ENCODE measurements at places on chromosomes 7 and 10.

DNA sequence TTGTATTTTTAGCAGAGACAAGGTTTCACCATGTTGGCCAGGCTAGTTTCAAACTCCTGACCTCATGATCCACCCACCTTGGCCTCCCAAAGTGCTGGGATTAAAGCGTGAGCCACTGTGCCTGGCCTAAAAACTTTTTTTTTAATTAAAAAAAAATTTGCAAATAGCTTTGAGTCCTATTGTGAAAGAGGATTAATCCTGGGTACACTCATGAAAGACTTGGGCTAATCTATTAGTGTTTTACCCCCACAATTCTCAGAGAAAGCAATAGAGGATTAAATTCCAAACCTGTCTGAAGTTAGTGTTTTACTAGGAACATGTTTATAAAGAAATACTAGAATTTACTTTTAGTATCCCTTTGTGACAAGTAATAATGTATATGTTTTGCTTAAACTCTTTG lies 76.9 kb upstream of the ITGB1 start:
- no peak for DNase-seq

- peak; percentile 79 for DNase-seq
Observed at GRCh38 chr7:87599336-87599735, 1.3 kb downstream of the ABCB1 start.

GRCh38 chr10:30902621-30903396 lies 128.9 kb downstream of the ZNF438 start:
- no peak for DNase-seq

DNA sequence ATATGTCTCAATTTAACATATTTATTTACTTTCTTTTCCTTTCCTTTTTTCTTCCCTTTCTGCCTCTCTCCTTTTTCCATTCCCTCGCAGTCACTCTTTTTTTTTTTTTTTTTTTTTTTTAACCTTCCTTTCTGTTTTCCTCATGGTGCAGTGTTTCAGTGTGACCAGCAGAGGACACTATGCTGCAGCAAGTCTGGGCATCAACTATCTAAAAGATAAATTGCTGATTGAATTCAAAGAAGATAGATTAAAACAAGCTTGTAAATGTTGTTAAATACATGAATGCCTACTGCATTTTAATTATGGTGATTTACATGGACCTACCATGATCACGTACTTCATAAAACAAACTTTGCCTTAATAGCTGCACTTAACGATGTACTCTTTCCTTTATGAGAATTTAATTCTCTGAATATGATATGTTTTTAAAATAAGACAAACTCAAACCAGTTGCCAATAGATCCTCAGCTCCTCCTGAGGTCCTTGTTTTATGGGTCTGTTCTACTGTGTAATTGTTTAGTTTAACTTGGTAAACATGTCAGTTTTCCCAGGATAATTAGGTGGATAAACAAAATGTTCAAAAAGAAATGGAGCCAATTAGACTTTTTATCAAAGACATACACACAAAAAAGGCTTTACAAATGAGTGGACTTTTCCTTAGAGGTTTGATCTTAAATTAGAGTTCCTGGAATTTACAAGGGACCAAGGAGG lies 101.0 kb upstream of the AGR3 start:
- DNase-seq, result no peak

DNA sequence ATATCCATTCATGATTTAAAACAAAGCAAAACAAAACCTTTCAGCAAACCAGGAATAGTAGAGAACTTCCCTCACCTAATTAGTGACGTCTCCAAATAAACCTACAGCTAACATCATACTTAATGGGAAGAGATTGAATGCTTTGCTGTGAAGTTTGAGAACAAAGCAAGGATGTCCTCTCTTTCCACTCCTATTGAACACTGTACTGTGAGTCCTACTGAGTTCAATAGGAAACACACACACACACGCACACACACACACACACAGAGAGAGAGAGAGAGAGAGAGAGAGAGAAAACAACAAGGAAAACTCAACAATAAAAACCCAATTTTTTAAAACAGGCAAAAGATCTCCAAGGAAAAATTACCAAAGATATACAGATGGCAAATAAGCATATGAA lies 32.3 kb downstream of the PODXL start:
- no peak for DNase-seq

DNA sequence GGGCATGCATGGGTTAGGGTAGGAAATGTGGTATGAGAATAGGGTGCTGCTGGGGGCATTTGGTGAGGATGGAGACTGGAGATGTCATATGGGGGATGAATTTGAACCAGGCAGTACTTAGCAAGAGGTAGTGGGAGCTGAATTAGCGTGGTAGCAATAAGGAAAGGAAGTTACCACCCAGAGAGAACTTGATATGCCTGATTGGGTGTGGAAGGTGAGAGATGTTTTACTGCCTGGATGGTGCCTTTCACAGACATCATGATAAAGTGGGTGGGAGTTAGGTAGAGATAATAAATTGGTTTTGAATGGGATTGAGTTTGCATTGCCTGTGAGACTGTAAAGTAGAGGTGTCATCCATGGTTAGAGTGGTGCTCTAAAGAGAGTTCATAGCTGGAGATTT lies 46.7 kb downstream of the TRIM24 start:
- DNase-seq, result no peak

DNA sequence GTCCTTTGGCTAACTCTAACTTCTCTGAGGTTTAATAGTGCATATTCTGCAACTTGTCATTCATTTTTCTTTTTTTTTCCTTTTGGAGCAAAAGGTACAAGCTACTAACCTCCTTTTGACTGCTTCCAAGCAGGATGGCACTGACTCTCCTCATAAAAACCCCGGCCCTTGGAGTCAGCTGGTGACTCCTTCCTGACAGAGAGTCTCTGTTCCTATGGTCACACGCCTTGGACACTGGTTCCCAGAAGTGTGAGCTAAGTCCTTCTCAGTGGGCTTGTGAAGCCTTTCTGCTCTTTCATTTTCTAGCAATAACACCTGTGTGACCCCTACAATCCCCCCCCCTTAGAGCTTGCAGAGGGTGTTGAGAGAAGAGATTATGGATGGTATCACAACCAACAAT lies 21.7 kb downstream of the DOCK4 start:
- no peak for DNase-seq

DNA sequence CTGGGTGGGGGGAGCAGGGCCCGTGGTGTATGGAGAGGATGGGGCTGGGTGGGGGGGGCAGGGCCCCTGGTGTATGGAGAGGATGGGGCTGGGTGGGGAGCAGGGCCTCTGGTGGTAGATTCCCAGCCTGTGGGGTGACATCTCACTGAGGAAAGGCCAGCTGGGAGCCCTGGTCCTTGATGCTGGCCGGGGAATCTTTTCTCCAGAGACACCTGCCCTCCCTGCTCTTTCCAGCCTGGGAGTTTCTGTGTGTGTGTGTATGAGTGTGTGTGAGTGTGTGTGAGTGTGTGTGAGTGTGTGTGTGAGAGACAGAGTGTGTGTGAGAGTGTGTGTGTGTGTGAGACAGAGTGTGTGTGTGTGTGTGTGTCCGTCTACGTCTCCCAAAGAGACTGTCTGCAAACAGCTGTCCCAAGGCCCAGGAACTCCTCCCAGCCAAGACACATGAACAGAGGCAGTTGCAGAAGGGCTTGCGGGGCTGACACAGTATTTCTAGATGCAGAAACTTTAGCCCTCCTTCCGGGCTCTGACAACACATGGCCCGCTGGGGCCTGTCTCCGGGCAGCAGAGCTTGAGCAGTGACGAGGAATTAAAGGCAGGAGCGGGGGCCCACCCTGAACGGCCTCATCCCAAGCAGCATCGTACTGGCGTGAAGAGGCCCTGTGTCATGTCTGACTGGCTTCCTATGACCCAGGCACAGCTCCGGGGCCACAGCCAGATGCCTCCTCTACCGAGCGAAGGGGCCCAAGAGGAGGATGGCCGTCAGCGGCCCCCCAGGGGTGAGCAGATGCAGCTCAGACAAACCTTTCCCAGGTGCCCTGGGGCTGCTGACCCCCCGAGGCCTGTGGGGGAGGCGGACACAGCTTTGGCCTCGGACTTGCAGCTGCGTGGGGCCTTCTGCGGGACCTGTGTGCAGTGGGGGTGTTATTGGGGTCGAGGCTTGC lies 24.3 kb downstream of the FAM20C start:
- DNase-seq, result no peak

GRCh38 chr7:148774471-148774870 lies 75.8 kb downstream of the CUL1 start:
- no peak for DNase-seq

DNA sequence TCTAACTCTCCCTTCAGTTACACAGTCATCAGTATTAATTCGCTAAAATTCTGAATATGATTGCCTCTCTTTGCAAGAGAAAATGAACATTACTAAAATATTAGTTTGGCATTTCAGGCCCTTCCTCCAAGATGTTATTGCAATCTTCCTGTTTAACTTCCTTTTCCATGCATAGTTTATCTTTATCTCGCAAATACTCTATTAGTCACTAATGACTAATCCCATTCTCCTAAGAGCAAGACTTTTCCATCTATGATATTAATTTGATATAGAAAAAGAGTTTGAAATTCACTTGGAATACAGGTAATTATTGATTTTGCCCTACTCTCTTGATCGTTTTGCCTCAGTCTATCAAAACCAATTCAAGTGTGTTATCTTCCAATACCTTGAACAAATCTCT lies 41.8 kb upstream of the SEMA3A start:
- DNase-seq, result no peak

DNA sequence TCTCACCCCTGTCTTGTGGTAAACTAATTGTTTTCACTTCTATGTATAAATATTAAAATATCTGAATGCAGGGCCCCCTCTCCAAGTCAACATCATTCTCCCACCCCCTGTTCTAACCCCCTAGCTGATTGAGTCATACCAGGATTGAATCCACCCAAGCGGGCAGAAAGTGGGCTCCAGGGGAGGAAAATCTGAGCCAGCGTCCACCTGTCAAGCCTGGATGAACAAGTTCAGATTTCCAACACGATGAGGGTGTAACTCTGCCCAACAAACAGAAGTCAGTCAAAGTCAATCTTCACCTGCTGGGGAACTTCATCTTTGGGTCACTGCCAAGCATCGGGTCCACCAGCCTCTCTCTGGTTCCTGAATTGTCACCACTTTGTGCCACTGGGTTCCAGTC lies 162.9 kb upstream of the CELF2 start:
- DNase-seq, result no peak

- DNase-seq, result no peak
Observed at GRCh38 chr7:132766660-132767059, 190.4 kb upstream of the PLXNA4 start.

- DNase-seq, result no peak
Observed at GRCh38 chr10:133018491-133018890, 69.2 kb upstream of the ADGRA1 start.

DNA sequence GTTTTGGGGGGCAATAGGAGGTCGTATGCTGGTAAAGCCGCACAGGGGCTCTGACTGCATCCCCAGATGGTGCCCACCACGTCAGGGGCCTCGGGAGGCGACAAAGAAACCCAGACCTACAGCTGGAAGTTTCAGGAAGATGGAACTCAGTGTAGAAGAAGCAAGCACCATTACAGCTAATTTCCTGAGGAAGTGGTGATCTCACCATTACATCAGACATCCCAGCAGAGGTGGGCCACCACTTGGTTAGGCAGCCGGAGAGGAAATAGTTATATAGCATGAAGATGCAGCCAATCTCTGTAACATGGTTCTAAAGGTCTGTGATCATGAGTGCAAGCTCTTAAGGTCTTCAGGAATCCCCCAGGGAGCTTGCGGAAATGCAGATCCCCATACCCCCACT lies 127.3 kb upstream of the PCBD1 start:
- DNase-seq, result no peak

GRCh38 chr7:136685501-136686173 lies 182.8 kb upstream of the CHRM2 start:
- no peak for DNase-seq

DNA sequence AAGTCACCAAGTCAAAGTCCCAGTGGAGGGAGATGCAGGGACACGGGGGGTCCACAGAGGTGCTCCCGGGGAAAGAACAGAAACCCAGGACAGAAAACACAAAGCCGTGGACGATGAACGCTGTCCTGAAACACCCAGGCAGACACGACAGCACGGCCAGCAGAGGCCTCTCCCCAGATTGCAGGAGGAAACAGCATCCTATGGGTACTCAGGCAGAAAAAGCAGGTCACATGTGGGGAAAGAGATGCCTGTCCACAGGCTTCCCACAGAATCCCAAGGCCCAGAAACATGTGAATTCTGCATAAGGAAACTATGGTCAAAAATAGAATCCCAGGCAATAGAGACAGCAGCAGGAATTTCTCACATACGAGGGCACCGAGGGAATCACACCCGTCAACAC lies 53.6 kb upstream of the ADGRA1 start:
- no peak for DNase-seq

DNA sequence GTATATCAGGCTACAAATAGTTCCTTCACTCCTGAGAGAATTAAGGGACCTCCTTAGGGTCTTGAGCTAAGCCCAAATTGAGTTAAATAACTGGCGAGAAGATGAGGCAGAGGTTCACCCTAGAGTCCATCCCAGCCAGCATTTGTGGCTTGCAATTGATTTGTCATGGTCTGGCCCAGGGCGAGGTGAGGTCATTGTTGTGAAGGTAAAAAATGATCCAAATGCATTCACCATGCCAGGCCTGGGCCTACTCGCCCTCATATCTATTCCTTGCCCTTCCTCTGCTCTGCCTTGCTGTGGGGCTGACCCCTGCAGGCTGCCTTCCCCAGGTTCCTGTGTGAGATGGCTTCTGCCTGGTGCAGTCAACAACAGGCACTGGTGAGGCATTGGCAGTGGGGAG lies 207.2 kb downstream of the ZNF365 start:
- DNase-seq, result no peak

GRCh38 chr10:49207936-49208487 lies 19.8 kb upstream of the TMEM273 start:
- DNase-seq, result no peak

DNA sequence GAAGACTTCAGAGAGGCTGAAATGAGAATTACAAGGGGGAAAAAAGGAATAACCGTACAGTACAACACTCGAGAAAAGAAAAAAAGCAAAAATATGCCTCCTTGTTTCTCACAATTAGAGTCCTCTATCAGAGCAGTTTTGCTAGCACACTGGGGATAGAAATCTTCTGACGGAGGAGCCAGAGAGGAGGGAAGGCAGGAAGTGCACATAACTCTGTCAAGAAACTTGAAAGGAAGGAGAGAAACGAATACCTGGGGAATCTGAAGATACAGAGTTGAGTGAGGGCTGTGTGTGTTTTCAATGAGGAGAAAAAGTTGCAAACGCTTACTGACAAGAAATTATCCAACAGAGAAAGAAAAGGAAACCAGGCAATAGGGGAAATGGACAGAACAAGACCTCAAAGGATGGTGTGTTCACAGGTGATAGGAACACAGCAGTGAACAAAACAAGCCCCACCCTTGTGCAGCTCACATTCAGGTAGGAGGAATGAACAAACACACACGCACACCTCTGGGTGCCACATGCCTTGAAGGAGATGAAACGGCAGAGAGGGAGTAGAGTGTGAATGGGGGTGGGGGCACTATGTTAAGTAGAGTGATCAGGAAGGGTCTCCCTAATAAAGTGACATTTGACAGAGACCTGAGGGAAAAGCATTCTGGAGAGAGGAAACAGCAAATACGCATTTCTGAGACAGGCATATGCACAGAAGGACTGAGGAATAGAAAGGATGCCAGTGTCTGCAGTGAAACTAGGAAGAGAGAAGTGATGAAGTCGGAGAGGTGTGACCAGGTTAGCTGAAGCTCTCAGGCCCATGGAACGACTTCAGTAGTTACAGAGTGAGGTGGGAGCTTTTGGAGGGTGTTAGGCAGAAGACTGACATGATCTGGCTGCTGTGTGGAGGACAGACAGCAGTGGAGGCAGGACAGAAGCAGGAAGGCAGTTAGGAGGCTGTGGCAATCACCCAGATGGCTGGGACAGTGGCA lies 46.7 kb upstream of the SPOCK2 start:
- DNase-seq, result no peak

GRCh38 chr10:23111517-23112286 lies 16.3 kb downstream of the MSRB2 start:
- no peak for DNase-seq

Measured in GM13977 (cell line).